Heart right ventricle (tissue), 16 donors: ENCODE measurements at places on chromosomes 7 and 10. TPM values are rescaled to one million over a fixed set of nuclear protein-coding genes. Genes with fewer than 3 reads are reported as not detected.

- DNase-seq, result peak; percentile 14
Measured at GRCh38 chr7:70092314-70093204, 494.3 kb downstream of the AUTS2 start.

ZPBP gene
- polyA plus RNA-seq, result not detected

GPC2 gene
- 0.51 TPM for polyA plus RNA-seq

DNA sequence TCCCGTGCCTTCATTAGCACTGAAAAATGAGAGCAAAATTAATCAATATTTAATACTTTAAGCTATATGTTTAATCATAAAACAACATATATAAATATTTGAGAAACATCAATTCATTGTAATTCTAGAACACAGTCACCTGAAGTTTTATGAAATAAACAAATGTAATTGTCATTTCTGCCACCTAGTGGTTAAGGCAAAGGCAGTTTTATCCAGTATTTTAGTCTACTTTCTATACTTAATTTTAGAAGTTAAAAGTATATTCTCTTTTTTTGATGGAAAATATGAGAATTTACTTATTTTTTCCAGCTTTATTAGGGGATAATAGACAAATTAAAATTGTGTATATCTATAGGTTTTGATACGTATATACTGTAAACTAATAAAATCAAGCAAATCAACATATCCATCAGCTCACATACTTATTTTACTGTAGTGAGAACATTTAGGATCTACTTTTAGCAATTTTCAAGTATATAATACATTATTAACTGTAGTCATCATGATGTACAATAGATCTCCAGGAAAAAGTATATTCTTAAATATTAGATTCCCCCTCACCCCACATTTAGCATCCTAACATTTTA lies 16.9 kb downstream of the PCGF6 start:
- no peak for DNase-seq

GRCh38 chr7:130086938-130087337 lies 16.6 kb downstream of the KLHDC10 start:
- no peak for DNase-seq

PAPSS2 gene
- 5.5 TPM for polyA plus RNA-seq

- peak; percentile 63 for DNase-seq
Measured at GRCh38 chr7:148575640-148576411, 14.7 kb upstream of the C7orf33 start.

DNA sequence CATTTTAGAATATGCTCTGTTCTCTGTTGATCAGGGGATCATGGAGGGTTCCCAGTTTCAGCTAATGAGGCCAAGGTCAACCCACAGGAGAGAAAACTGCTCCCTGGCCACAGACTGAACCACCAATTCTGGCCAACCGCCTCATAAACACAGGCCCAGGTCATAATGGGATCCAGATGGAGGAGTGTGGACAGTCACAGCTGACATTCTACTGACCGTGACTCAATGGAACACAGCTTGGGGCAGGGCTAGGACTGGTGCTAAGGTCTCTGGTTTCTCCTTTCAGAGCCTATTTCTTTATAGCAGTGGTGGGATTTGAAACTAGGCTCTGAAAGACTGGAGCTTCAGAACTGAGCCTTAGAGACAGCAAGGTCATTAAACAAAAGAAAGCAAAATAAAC lies 68.3 kb downstream of the HIPK2 start:
- no peak for DNase-seq

DNA sequence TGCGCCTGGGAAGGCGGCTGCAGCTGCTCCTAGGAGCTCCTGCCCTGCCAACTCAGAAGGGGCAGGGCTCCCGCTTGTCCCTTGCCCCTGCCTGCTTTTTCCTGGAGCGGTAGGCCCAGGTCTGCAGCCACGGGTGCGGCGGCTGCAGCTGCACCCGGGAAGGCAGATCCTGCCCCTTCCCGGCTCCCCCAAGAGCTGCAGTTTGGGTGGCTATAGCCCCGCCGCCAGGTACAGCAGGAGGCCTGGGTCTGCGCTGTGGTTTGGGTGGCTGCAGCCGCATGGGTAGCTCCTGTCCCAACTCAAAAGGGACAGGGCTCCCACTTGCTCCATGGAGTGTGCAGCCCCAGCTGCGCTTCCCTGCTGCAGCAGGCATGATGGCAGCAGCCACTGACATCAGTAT lies 6.5 kb upstream of the AUTS2 start:
- DNase-seq, result no peak

DNA sequence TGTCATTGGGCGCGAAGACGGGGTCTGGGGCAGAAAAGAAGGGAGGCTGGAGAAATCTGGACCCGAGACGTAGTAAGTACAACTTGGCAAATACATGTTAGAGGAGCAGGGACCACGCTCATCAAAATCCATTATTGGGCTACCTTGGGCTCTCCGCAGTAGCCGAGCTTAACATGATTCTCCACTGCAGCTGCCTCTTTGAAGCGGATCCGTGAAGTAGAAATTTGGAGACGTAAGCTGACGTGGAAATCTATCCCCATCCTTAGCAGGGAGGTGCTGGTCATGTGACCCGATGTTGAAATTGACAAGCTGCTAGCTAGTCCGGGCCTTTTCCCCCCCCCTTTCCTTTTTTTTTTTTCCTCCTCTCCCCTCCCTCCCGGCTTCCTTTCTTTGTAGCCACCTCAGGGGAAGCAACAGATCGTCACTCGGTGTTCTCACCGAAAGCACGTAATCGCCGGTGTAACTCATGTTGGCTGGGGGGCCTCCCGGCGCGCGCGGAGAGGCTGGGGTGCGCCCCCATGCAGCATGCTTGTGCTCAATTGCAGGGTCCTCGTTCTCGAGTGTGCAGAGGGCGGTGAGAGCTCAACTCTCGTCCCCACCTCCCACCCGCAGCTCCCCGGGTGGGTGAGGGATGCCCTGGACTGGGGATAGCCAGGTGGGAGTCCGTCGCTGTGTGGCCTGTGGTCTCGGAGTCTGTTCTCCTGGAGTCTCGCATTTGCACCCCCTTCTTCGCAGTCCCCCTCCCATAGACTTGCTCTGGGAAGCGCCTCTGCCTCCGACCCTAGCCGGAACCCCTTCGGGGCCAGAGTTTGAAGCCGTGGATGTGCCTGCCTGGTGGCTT lies at the start of gene HOXA11:
Gene HOXA11, minus strand, starts transcription at position 220 of the 841 bp plus-strand sequence. Its CDS starts 88 bp downstream, at position 132.
- DNase-seq, result no peak

GIMAP2 gene
- 5.8 TPM for polyA plus RNA-seq

SPDYE18 gene
- polyA plus RNA-seq, result 0.17 TPM

DNA sequence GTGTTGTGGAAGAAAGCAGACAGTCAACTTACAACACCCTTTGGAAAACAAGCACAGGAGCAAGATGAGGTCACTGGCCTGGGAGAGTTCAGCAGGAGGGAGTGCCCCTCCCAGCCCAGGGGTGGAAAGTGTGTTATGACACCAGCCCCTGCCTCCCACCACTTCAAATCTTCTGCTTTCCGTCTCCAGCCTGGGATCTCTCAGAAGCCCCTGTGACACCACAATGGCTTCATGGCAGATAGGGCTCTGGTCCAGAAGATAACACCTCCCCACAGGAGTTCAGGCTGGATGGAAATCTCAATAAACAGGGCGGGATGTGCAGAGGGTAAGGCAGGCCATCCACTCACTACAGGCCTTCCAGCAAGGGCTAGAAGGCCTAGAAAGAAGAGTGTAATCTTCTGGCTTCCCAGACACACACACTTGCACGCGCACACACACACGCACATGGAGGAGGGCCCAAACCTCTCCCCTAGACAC lies 48.7 kb upstream of the ZMIZ1 start:
- DNase-seq, result peak; percentile 26

DNA sequence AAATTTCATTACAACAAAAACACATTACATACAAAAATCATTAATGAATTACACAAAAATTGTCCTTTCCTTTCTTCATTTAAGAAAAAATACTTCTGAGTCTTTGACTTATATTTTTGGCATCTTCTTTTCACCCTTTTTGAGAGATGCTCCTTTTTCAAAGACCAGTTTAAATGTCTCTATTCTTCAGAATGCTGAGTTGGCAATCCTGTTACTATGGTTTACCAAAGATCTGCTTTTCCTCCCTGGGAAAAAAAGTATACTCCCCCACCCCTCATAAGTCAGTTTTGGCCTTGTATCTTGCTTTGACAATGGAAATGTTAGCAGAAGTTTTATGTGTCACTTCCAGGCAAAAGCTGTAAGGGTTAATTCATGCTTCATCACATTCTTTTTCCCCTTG lies 198.4 kb upstream of the GRM3 start:
- no peak for DNase-seq

GRCh38 chr10:132404169-132404880 lies 7.3 kb downstream of the PWWP2B start:
- no peak for DNase-seq

DNA sequence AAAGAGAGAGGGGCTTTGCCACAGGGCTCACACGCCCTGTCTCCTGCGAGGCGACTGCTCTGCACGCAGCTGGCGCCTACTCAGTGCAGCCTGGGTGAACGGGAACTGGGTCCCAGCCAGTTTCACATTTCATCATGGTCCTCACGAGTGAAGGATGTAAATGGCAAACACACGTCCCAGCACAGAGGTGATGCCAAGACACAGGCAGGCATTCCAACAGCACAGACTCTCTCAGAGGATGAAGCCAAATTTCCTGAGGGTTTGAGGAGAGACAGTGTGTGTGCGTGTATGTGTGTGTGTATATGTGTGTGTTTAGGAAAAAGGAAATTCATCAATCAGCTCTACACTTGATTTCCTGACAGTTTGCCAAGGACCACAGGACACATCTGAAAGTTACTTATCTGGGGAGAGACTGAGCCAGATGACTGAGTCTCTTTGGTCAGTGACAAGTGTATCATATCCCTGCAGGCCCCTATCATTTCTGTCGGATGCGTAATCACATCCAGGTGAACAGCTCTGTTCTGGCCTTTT lies 53.9 kb downstream of the CHST15 start:
- DNase-seq, result no peak

EBLN1 gene
- not detected for polyA plus RNA-seq

GRCh38 chr10:114499116-114499515 lies 94.8 kb upstream of the AFAP1L2 start:
- DNase-seq, result no peak

- no peak for DNase-seq
Measured at GRCh38 chr10:114523876-114524275, 119.6 kb upstream of the AFAP1L2 start.

DNA sequence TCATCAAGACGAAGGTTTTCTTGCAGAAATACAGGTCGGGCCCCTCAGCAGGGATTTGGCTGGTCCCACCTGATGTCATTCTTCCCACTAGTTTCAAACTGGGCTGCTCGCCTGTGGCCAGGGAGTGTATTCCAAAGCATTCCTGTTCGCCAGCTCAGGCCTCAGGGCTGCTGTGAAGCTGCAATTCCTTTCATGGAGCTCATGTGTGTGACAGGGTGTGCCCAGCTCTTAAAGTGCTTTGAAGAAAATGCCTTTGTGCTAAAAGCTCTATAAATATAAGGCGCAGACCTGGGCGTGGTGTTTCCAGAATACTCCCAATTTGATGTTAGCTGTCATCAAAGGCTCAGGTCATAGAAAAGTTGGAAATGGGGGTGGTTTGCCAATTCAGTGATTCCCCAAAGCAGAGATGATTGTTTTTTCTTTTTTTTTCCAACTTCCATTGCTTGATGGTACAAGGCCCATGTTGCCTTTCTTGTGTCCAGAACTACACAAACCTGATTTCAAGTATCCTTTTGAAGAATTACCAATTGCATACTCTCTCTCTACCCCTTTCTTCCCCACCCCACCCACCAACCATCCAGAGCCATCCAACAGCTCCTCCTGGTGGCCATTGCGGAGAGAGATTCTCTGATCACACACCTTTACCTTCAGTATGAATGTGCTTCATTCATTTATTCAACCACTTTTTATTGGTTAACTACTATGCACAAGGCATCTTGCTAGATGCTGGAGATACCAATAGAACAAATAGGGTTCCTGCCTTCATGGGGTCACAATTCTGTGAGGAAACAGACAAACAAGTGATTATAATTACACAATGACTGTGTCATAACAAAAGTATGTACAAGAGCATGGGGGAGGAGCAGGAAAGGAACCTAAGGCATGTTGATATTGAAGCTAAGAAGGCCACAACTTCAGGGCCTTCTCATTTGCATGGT lies 297.3 kb upstream of the LYZL1 start:
- DNase-seq, result peak; percentile 32

- no peak for DNase-seq
Measured at GRCh38 chr10:130899856-130900255, 411.7 kb downstream of the TCERG1L start.

DNA sequence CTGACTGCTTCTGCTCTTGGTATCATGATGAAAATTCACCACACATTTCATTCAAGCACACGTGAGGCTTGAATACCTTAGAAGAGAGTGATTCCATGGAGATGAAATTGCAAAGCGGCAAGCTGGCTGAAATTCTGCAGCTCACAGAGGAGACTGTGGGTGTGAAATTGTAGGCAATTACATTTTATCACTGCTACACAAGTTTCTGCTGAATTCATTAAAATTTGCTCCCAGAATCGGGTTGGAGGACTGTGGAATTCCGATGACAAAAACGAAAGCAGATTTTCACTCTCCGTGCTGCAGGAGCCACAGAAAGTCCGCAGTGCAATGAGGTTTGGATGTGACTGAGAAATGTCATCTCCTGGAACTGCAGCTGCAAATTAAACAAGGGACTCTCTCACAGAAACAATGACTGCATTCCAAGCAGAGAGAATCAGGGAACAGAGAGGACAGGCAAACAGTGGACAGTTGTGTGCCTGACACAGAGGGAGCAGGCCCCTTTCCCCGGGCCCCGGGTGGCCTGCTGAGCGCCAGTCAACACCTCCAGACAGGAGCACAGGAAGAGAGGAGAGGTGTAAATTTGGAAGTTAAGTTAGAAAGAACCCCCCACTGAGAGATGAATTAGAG lies 109.1 kb downstream of the C10orf90 start:
- no peak for DNase-seq

GRCh38 chr7:108330227-108330626 lies 126.0 kb downstream of the NRCAM start:
- no peak for DNase-seq

FFAR4 gene
- 0.07 TPM for polyA plus RNA-seq

- no peak for DNase-seq
Measured at GRCh38 chr10:37552881-37553280, 304.5 kb downstream of the ZNF248 start.

TYSND1 gene
- 2.6 TPM for polyA plus RNA-seq

ODAD2 gene
- polyA plus RNA-seq, result not detected

- DNase-seq, result no peak
Measured at GRCh38 chr10:77431209-77431611, 206.4 kb downstream of the KCNMA1 start.

ANKRD30A gene
- not detected for polyA plus RNA-seq

PAPOLB gene
- polyA plus RNA-seq, result 0.15 TPM
